Activated CD4-positive, alpha-beta memory T cell treated with anti-CD3 and anti-CD28 coated beads for 36 hours (primary cell): ENCODE measurements at places on chromosomes 12 and 14. TPM values are rescaled to one million over a fixed set of nuclear protein-coding genes. Genes with fewer than 3 reads are reported as not detected.
A peak's percentile ranks its signal among the peaks of the same experiment; 100 is the strongest.

DNA sequence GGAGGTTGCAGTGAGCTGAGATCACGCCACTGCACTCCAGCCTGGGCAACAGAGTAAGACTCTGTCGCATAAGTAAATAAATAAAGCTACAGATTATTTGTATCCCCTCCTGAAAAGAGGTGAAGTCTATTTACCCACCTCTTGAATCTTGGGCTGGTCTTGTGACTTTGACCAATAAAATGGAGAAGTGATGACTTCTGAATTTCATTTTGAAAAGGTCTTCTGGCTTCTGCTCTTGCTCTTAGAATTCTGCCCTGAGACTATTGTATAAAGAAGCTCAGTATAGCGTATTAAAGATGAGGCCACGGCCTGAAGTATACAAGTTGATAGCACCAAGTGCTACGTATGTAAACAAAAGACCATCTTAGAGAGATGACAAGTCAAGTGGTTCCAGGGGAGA, 88.3 kb upstream of the AMN1 start:
- no peak for DNase-seq

DNA sequence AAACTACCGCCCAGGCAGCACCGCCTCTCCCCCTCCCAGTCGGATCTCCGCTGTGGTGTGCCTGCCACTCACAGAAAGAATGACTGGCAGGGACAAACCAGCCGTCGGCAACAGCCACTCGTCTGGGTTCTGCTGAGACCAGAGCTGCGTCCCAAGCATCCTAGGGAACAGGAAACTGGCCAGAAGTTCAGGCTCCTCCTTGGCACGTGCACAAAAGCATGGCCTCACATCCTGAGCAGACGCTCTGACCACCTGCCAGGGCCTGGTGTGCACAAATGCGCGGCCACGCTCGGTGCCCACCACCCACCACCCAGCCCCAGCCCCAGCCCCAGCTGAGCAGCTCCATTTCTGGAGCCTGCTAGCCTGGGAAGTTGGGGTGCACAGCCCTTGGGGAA, 214.8 kb downstream of the DPF3 start:
- no peak for DNase-seq

- DNase-seq, result no peak
These were observed 28.1 kb downstream of the CBX5 start for GRCh38 chr12:54251667-54252284.

- no peak for DNase-seq
These were observed 2.5 kb downstream of the PPP1R12A start for GRCh38 chr12:79932357-79932756.

GRCh38 chr12:67006610-67007009, 262.5 kb upstream of the CAND1 start:
- no peak for DNase-seq

DNA sequence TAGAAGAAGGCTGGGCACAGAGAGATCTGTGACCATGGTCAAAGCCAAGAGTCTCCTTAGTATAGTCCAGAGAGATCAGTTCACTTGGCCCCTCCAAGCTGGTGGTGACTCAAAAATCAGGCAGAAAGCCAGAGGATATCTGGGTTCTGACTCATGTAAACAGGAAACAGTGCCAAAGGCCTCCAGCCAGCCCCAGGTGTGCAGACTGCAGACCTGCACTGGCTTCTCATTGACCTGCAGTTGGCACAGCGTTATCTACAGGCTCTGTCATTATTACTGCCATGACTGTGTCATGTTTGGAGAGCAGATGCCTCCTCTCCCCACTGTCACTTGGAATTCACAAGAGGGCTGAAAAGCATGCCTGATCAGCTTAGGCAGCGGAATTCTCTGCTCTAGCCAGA, 295.7 kb upstream of the PRKD1 start:
- no peak for DNase-seq

DNA sequence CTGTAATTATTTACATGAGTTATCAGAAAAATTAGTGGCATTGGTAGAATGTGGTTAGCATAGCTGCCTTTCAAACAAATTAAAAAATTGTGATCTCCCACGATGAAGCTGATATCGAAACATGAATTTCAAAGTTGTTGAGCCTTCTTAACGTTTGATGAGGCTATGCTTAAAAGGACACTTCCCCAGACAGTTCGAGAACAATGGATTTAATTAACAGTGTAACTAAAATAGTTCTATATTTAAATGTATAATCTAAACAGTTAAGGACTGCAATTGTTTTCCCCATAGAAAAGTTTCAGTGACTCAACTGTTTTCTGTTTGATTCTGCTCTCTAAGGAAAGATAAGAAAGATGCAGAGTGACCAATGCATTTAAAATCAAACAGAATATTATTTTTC, 1.6 kb downstream of the CLEC2B start:
- no peak for DNase-seq

GRCh38 chr12:132577191-132577920, 33.0 kb downstream of the LRCOL1 start:
- no peak for DNase-seq

GRCh38 chr12:82609234-82609914, 77.3 kb upstream of the TMTC2 start:
- no peak for DNase-seq

GRCh38 chr14:55705651-55706364, 125.8 kb downstream of the KTN1 start:
- DNase-seq, result no peak

DNA sequence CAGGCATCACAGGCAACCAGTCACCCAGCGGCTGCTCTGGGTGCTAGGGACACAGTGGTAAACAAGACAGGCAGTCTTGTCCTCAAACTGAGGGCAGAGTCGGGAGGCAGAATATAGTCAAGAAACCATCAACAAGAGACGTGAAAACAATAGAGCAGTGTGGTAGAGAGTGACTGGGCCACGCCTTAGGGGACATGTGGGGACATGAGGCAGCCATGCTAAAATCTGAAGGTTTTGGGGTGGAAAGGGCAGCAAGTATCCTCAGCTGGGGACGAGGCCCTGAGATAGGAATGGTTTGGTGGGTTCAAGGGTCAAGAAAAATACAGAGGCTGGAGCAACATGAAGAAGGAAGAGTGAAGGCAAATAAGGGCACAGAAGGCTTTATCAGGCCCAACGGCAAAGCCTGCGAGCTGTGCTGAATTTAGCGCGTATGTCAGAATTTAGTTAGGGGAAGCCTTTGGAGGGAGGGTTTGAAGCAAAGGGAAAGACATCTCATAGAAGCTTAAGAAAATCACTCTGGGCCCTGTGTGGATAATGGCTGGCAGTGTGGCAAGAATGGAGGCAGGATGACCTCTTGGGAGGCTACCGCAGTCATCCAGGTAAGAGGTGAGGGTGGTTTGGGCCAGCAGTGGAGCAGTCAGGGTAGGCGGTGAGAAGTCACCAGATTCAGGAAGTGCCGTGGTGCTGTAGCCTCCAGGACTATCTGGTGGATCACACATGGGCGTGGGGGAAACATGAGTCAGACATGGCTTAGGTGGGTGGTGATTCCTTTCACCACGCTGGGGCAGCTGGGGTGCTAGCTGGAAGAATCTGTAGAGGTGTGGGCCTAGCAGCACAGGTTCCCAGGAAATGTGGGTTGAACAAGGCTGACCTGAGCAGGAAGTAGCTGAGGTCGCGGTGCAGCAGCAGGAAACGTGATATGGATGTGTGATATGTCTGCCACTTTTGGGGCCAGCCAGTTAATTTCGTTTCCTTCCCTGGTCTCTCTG, 3.0 kb downstream of the EVL start:
- peak; percentile 95 for DNase-seq

DNA sequence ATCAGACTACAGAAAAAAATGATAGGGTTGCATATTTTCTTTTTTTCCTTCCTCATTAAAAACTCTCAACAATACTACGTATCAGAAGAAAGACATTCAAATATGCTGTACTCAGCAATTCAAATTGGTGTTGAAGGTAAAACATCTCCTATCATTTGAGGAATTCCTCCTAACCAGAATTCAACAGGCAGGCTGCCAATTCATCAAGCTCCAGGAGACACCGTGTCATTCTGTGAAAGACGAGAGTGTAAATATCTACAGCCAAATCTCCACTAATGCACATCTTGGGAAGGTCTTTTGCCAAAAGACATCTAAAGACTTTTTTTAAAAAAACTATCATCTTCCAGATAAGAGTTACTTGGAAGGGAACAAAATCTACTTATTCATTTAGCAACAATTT, 26.6 kb downstream of the NT5DC3 start:
- no peak for DNase-seq

GRCh38 chr12:97756741-97757140, 294.1 kb downstream of the RMST start:
- no peak for DNase-seq

GRCh38 chr12:120817559-120818330, 86.4 kb downstream of the SPPL3 start:
- DNase-seq, result no peak

DNA sequence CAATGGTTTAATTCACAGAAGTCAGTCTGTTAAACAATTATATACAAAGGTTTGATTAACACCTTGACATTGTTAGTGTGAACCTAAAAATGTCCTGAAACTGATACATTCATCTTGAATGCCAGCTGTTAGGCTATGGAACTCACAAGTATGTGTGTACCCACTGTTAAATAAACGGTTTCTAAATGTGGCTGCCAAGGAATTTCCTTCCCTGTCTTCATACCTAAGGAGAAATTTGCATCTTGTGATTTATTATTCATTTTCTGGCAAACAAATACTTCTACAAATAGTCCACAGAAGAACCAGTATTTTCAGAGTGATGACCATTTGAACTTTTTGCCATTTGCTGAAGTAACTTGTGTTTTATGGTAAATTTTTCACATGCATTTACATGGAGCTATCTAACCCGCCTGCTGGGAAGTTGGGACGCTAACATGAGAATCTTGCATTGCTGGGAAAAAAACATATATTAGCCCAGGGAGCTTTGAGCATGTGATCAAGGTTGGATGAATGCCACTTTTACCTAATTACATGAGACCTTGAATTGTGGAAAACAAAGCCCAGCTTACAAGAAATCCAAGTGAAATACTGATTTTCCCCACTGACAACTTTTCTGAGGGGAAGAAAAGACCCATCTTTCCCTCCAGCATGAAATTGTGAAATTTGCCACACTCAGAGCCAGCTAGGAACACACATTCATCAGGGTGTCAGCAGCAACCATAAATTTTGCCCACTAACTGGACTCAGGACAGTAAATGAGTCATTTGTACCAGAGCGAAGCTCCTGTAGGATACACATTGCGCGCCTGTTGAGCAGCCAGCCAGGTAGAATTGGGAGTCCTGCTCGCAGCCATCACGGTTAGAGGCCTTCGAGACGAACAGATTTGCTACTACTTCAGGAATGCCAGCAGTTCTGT, 118.0 kb downstream of the KICS2 start:
- no peak for DNase-seq

DNA sequence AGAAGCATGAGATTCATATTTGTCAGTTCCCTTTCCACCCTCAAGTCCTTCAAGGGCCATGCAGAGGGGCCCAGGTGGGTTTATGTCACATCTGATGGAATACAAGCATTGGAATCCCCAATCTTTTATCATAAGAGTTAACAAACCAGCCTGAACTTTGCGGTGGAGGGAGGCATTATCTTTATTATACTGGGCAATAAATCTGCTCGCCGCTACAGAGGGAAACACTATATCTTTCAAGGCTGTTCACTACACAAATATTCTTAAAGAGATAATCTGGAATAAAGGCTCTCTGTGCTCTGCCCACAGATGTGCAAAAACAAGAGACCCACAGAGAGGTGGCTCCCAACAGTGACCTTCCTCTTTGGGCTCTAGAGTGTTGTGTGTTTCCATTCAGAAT, 153.6 kb upstream of the PLEKHA5 start:
- no peak for DNase-seq

DNA sequence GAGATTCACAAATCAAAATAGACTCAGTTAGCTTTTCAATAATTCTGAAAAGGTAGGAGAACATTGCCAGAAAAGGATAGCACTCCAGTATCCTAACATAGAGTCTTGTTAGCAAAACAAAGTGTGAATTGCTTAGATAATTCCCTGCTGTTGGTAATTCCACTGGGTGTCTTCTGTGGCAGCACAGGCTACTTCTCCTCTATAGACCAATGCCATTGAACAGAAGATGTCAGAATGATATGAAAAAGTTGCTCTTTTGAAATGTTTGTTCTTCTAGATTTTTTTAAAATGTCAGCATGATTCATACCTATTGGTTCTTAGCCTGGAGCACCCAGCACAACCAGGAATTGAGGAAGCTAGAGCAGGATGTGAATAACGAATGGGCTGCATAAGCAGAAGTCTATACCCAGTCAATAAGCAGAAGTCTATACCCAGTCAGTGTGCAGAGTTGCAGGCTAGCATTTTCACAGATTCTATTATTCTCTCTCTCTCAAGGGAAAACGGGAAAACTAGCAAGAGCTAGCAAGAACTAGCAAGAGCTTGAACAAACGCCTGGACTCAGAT, 112.8 kb downstream of the SYT1 start:
- DNase-seq, result no peak

GRCh38 chr12:89262855-89263552, 89.3 kb downstream of the DUSP6 start:
- DNase-seq, result no peak

DNA sequence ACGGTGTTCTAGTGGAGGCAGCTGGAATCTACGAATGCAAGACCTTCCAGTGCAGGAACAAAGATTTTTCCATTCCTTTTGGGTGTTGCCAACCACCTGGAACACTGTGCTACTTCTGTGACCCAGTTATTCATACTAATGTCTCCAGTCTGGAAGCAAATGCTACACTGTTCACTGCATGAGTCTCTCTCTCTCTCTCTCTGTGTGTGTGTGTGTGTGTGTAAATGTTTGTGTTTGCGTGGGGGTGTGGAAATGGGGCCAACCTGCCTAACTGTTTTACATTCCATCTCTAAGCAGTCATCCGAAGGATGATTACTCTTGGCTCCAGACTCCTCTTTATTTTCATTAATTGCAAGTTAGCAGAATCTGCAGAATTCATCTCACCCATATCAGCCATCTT, 29.9 kb upstream of the YBX3 start:
- DNase-seq, result no peak

DNA sequence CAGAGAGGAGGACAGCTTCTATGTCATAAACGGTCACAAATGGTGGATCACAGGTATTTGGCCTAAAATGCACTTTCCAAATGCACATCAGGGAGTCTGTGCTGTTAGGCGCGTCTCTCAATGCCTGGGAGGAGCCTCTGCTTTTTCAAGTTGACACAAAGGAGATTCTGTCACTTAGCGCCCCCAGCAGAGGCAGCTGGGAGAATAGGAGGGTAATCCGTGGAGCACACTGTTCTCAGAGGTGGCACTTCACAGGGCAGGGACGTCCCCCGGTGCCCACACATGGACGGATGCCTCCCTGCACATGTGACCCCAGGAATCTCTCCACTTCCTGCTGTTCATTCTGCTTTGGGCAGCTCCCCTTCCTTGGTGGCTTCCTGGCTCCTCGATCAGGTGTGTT, 19.4 kb upstream of the ALDH2 start:
- no peak for DNase-seq

The SLC39A2 gene
- total RNA-seq, result not detected

The HSPB8 gene
- total RNA-seq, result not detected

The SLC38A4 gene
- not detected for total RNA-seq

The TRHDE gene
- total RNA-seq, result not detected

The ALKBH2 gene
- 28.6 TPM for total RNA-seq

The LHX5 gene
- total RNA-seq, result not detected

The MYH6 gene
- 0.05 TPM for total RNA-seq

The GYS2 gene
- not detected for total RNA-seq

The KRT72 gene
- total RNA-seq, result not detected

The PLA2G1B gene
- total RNA-seq, result not detected
